Activated CD4-positive, alpha-beta memory T cell treated with anti-CD3 and anti-CD28 coated beads for 36 hours (primary cell): ENCODE measurements at places on chromosomes 16 and 17. TPM values are rescaled to one million over a fixed set of nuclear protein-coding genes. Genes with fewer than 3 reads are reported as not detected.

NAA60 gene
- 26.9 TPM for total RNA-seq

PMFBP1 gene
- 0.29 TPM for total RNA-seq

LDHD gene
- total RNA-seq, result 0.43 TPM

ADAM11 gene
- 0.12 TPM for total RNA-seq

C1QTNF1 gene
- 0.31 TPM for total RNA-seq

GAS2L2 gene
- not detected for total RNA-seq

MYOCD gene
- not detected for total RNA-seq

DNA sequence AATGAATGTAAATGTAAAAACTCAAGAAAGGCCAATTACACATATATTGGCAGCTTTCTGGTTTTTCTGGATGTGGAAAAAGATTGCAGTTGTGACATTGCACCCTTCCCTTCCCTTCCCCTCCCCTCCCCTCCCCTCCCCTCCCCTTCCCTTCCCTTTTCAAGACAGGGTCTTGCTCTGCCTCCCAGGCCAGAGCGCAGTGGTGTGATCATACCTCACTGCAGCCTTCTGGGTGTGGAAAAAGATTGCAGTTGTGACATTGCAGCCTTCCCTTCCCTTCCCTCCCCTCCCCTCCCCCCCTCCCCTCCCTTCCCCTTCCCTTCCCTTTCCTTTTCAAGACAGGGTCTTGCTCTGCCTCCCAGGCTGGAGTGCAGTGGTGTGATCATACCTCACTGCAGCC, 41.7 kb downstream of the PIK3R5 start:
- no peak overlapping the region for H3K27ac ChIP-seq
- DNase-seq, result no peak
- H3K36me3 ChIP-seq, result peaks cover 31% of the 10 kb centered on the region
- peaks cover 29% of the 10 kb centered on the region for H3K4me1 ChIP-seq
- H3K27me3 ChIP-seq, result no peaks in the 10 kb centered on the region

GRCh38 chr16:86761111-86762031, 183.0 kb downstream of the FOXL1 start:
- H3K4me1 ChIP-seq, result no peaks in the 10 kb centered on the region
- H3K36me3 ChIP-seq, result no peaks in the 10 kb centered on the region
- peaks cover 28% of the 10 kb centered on the region for H3K27me3 ChIP-seq
- DNase-seq, result peak; percentile 50
- no peak overlapping the region for H3K27ac ChIP-seq

DNA sequence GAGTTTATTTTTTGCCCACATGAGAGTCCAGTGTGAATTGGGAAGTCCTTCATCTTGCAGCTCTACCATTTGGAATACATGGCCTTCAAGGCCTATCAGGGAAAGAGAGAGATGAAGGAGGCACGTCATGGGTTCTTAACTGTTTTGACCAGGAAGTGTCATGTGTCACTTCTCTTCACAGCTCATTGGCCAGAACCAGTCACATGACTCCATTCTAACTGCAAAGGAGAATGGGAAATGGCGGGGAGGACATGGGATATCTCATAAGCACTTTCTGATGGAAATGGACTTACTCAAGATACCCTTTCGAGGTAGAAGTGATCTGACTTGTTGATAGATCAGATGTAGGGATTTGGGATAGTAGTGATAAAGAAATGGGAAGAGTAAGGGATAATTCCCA, 57.9 kb upstream of the CES5A start:
- H3K27ac ChIP-seq, result no peak overlapping the region
- H3K4me1 ChIP-seq, result no peaks in the 10 kb centered on the region
- no peak for DNase-seq
- H3K4me3 ChIP-seq, result no peak overlapping the region

DNA sequence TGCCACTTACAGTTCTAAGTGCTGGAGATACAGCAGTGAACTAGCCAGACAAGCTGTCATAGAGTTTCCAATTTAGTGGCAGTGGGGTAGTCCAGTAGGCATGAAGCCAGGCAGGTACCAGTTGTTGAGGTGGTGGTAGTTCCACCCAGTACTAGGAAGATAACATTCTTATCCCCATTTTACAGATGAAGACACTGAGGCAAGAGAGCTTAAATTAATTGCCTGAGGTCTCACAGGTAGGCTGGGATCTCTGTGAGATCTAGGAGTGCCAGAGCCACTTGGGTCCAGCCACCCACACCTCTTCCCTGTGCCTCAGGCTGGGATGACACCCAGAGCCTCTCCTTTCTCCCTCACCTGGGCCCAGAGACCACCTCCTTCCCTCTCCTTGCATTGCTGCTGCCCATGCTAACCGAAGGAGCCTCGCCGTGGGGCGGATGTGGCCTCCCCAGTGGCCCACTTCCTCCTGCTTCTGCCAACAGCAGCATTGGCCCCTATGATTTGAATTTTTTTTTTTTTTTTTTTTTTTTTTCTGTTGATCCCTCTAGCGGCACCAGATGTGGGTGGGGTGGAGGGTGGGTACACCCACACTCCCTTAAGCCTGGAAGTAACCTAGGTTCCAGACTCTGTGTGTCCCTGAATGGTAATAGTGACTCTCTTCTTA, 114.0 kb downstream of the PRKCB start:
- DNase-seq, result peak; percentile 80
- H3K36me3 ChIP-seq, result no peaks in the 10 kb centered on the region
- H3K27me3 ChIP-seq, result no peaks in the 10 kb centered on the region
- H3K4me1 ChIP-seq, result peaks cover 90% of the 10 kb centered on the region

GRCh38 chr17:53631486-53631885, 191.2 kb upstream of the KIF2B start:
- H3K4me3 ChIP-seq, result no peak overlapping the region
- DNase-seq, result no peak
- no peaks in the 10 kb centered on the region for H3K36me3 ChIP-seq
- no peaks in the 10 kb centered on the region for H3K4me1 ChIP-seq
- H3K27me3 ChIP-seq, result no peaks in the 10 kb centered on the region

DNA sequence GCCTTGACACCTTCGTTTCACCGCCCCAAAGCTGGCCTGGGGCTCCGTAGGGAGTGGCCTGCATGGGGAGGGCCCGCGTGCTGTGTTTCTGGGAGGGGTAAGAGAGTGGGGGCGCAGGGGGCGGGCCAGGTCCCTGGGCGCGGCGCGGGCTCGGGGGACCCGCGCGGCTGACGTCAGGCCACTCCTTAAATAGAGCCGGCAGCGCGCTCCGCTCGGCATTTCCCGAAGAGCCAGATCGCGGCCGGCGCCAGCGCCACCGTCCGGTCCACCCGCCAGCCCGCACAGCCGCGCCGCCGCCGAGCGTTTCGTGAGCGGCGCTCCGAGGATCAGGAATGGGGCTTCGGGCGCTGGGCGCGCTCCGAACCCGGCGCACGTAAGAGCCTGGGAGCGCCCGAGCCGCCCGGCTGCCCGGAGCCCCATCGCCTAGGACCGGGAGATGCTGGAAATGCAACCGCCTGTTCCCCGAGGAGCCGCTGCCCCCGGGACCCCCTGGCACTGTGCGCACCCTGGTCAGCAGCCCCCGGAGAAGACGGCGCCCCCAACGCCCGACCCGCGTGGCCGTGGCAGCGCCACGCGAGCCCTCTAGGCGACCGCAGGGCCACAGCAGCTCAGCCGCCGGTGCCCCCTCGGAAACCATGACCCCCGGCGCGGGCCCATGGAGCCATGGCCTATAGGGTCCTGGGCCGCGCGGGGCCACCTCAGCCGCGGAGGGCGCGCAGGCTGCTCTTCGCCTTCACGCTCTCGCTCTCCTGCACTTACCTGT, at the start of gene HS3ST2:
TSS of gene HS3ST2 (plus strand) at position 215 of the 763 bp plus-strand sequence. CDS start at position 664, 449 bp downstream.
- H3K27ac ChIP-seq, result no peak within 1 kb of the TSS
- no peak for DNase-seq
- peaks cover 38% of the 10 kb centered on the region for H3K27me3 ChIP-seq
- H3K4me3 ChIP-seq, result no peak within 1 kb of the TSS

DNA sequence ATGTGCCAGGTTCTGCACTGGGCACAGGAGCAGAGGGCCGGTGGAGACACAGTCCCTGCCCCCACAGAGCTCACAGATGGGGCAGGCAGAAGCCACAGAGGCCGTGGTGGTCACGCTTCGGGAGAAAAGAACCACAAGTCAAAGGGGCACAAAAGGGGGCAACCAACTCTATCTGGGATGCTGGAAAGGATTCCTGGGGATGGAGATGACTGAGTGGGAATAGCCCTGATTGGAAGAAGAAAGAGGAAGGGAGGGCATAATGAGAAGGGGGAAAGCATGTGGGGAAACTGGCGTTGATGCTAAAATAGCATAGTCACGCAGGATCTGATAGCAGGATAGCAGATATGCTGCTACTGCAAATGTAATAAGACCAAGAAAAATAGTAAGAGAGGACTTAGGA, 69.7 kb downstream of the VAT1L start:
- no peak overlapping the region for H3K4me3 ChIP-seq
- peaks cover 2% of the 10 kb centered on the region for H3K4me1 ChIP-seq
- H3K36me3 ChIP-seq, result no peaks in the 10 kb centered on the region
- no peak for DNase-seq
- H3K27ac ChIP-seq, result no peak overlapping the region

GRCh38 chr16:48537909-48538745, 71.9 kb downstream of the N4BP1 start:
- no peak overlapping the region for H3K4me3 ChIP-seq
- peaks cover 14% of the 10 kb centered on the region for H3K4me1 ChIP-seq
- H3K27ac ChIP-seq, result no peak overlapping the region
- H3K36me3 ChIP-seq, result peaks cover 20% of the 10 kb centered on the region
- DNase-seq, result no peak
- no peaks in the 10 kb centered on the region for H3K27me3 ChIP-seq

GRCh38 chr16:26365161-26365940, 673.6 kb downstream of the HS3ST4 start:
- H3K36me3 ChIP-seq, result no peaks in the 10 kb centered on the region
- DNase-seq, result no peak
- H3K27me3 ChIP-seq, result peaks cover 13% of the 10 kb centered on the region

DNA sequence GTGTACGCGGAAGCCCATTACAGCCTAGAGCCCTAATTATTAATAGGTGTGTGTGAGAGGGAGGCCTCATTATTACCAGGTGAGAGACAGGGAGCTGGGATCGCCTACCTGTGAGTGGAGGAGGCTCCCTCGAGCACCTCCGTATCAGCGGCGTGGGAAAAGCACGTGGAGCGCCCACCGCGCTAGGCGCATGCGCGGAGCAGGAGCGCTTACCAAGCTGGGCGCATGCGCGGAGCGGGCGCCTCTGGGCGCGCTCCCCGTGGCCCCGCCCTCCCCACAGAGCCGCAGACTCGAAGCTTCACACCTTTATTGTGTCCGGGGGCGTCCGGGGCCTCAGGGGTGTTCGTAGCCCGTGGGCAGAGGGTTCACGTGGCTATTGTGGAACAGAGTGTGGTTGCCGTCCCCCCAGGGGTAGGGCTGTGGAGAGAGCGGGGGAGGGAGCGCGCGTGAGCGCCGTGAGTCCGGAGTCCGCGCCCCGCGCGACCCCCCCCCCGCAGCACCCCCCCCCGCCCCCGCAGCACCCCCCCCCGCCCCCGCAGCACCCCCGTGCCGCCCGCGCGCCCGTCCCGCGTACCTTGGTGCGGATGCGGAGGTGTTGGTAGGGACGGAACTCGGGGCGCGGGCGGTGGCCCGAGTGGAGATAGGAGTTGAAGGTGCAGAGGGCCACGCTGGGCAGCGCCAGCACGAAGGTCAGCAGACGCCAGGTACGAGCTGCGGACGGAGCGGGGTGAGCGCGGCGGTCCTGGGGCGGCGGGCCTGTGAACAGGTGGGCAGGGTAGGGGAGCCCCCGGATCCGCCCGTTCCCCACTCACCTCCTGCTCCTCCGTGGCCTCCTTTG, 500 bp downstream of the COX6A2 start:
- H3K27me3 ChIP-seq, result peaks cover 10% of the 10 kb centered on the region
- H3K36me3 ChIP-seq, result peaks cover 4% of the 10 kb centered on the region
- no peak overlapping the region for H3K27ac ChIP-seq

DNA sequence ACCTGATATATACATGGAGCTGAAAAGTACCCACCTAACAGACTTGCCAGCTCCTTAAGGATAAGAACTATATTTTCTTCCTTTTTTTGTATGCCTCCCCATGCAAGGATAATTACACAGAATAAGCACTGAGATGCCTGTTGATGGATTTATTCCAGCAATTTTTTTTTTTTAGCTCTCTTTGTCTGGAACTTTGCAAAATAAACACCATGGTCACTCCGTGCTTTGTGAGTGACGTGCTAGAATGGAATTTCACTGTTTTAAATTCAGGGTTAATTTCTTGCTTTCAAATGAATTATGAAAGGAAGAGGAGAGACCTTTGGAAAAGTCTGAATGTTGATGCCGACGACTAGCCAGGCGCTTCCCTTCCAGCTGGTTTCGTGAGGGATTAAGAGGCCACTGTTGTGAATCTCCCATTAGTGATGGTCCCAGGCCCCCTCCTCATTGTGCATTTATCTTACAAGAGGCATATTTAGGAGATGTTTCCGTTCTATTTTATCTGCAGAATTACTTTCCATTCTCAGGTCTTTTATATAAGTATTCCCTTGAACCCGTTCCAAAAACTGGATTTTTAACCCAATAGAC, 529.1 kb downstream of the WWOX start:
- no peak overlapping the region for H3K4me3 ChIP-seq
- H3K27me3 ChIP-seq, result no peaks in the 10 kb centered on the region
- H3K36me3 ChIP-seq, result peaks cover 10% of the 10 kb centered on the region
- no peak for DNase-seq
- no peaks in the 10 kb centered on the region for H3K4me1 ChIP-seq

GRCh38 chr17:48841395-48841831, 10.6 kb downstream of the CALCOCO2 start:
- H3K4me3 ChIP-seq, result peak overlapping the region; percentile 46
- H3K4me1 ChIP-seq, result peaks cover 48% of the 10 kb centered on the region
- H3K27ac ChIP-seq, result peak overlapping the region; percentile 45
- DNase-seq, result peak; percentile 48
- H3K27me3 ChIP-seq, result peaks cover 1% of the 10 kb centered on the region

- no peak overlapping the region for H3K4me3 ChIP-seq
- DNase-seq, result no peak
- peaks cover under 1% of the 10 kb centered on the region for H3K4me1 ChIP-seq
- H3K27me3 ChIP-seq, result no peaks in the 10 kb centered on the region
- no peaks in the 10 kb centered on the region for H3K36me3 ChIP-seq
- H3K27ac ChIP-seq, result no peak overlapping the region
Measured at GRCh38 chr17:66185862-66186261, 6.1 kb downstream of the CEP112 start.
